Mucosa of gallbladder (tissue), 1 donor: ENCODE measurements at places on chromosomes 3 and 15. TPM values are rescaled to one million over a fixed set of nuclear protein-coding genes. Genes with fewer than 3 reads are reported as not detected.

CD200R1 gene
- 1.5 TPM for total RNA-seq

PTH1R gene
- total RNA-seq: 11.7 TPM

ACAD9 gene
- total RNA-seq: 38.7 TPM

- no peak for DNase-seq
These were observed 52.6 kb upstream of the ULK4 start for GRCh38 chr3:42014458-42014920.

GRCh38 chr3:120705884-120706582 is 24.0 kb upstream of the HGD start:
- DNase-seq: no peak

- DNase-seq: no peak
These were observed 51.7 kb downstream of the UBE2E2 start for GRCh38 chr3:23254835-23255234.

DNA sequence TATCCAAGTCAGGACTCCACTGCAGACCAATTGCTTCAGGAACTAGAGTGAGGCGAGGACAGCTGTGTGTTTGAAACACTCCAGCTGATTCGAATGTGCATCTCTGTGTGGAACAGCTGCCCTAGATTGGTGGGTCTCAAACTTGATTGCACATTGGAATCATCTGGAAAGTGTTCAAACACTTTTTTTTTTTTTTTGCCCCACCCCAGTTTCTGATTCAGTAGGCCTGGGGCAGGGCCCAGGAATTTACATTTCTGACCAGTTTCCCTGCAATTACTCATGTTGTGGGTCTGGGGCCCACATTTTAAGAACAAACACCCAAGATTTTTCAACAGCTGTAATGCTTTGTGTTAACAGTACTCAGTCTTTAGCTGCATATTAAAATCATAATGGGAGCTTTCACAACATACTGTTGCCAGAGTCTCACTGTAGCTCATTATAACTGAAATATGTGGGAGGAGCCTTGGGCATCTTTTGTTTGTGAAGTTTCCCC is 156.6 kb downstream of the NR1D2 start:
- no peak for DNase-seq
